ENCODE measurements at places on chromosomes 1 and 21.
A peak's percentile ranks its signal among the peaks of the same experiment; 100 is the strongest.

GRCh38 chr21:41373253-41373652 lies 11.4 kb downstream of the MX2 start:
- DNase-seq: no peak

GRCh38 chr1:230307213-230307612 lies 118.9 kb downstream of the PGBD5 start:
- no peak for DNase-seq

DNA sequence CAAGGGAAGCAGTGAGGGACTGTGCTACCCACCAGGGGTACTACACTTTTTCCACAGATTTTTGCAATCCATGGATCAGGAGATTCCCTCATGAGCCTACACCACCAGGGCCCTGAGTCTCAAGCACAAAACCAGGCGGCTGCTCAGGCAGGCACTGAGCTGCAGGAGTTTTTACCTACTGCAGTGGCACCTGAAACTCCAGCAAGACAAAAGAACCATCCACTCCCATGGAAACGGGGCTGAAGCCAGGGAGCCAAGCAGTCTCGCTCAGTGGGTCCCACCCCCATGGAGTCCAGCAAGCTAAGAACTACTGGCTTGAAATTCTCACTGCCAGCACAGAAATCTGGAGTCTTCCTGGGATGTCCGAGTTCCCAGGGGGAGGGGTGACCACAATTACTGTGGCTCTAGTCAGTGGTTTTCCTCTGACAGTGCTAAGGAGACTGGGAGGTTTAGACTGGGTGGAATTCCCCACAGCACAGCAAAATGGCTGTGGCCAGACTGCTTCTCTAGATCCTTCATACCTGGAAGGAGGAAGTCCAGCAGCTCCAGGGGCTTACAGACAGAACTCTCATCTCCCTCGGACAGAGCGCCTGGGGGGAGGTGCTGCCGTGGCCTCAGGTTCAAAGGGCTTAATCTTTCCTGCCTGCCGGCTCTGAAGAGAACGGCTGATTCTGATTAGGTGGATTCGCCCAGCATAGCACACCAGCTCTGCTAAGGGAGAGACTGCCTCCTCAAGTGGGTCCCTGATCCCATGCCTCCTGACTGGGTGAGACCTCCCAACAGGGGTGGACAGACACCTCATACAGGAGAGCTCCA lies 437.8 kb downstream of the LTN1 start:
- no peak for DNase-seq

GRCh38 chr1:119159966-119160365 lies 19.5 kb upstream of the WARS2 start:
- DNase-seq: no peak

DNA sequence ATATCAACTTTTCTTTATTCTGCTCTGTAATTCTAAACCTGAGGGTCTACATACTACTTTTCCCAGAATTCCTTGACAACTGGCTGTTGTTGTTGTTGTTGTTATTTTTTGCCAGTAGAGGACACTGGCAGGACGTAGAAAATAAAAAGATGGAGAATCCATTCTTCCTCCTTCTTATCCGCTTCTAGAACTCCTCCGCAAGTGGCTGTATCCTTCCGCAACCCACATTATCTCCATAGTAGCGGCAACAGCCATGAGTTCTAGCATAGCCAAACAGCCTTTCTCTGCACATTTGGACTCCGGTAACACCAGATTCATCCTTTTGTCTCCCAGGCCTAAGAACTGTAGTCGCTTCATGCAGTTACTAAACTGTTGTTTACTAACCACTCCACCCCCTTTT lies 91.1 kb upstream of the CACHD1 start:
- no peak for DNase-seq

GRCh38 chr1:166915042-166915441 lies 39.0 kb upstream of the TADA1 start:
- DNase-seq: no peak

DNA sequence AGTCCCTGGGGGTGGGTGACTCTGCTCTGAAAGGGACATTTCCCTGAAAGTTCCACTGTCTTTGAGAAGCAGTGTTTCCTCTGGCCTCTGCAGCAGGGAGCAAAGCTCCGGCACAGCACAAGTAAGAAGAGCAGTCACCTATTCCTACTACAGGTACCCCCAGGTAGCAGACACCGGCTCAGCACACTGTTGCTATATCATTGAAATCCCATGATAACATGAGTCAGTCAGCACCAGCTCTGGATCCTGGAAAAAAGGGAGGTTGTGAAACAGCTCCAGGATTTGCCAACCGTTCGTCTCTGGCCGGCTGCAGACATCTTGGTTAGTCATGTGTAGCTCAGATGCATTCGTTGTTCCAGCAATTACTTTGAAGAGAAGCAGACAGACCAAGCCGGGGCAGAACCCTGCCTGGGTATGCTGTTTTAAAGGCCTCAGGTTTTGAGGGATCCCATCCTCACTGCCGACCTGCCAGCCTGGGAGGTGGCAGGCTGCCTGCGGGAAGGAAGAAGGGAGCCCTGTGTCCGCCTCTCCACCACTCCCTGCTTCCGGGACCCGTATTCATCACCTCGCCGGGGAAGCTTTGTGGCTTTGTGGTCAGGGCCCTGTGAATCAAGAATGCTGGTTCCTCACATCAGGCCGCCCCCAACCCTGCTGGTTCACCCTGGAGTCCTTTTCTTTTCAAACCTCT lies 139.2 kb downstream of the CLIC6 start:
- peak; percentile 15 for DNase-seq

DNA sequence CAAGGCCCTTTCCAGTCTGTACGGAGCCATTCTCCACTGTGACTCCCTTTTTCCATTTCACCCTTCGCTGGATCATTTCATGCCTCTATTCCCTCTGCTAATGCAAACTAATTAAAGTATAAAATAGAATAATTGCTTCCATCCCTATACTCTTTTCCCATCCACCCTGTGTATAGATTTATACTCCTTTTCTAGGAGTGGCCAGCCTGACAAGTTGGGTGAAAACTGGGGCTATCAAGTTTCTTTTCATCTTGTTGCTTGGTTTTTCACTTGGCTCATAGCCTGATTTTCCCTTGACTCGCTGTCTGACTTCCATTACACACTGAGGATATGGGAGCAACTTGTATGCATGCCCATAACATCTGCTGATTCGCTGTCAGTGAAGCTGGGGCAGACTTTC lies 107.0 kb downstream of the PLXNA2 start:
- DNase-seq: no peak

DNA sequence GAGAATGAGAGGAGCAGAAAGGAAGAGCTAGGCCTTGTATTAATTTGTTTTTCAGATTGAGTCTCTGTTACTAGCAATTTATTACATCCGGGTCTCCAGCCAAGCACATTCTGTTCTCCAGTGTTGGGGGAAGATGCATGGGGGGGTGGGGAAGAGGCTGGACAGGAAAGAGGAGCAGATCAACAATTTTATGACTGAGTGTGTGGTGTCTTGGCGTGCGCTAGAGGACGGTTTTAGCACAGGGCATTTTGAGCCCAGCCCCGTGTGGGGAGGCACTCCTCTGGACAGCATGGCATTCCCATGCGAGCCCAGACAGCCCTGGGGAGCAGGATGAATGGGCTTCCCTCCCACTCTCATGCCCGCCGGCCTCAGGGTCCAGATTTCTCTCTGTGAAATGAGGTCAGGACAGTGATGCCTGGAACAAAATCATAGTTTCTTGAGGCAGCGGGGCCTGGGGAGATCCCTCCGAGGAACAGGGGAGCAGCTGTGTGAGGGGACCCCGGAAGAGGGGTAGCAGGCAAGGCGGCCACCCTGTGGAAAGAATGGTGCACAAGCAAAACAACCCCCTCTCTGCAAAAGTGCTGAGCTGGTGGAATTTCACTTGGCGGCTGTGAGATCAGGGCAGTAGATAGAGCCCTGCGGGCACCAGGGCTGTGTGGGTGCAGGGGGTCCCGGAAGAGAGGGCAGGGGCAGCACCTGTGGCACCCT lies 16.3 kb downstream of the SOX13 start:
- DNase-seq: no peak

DNA sequence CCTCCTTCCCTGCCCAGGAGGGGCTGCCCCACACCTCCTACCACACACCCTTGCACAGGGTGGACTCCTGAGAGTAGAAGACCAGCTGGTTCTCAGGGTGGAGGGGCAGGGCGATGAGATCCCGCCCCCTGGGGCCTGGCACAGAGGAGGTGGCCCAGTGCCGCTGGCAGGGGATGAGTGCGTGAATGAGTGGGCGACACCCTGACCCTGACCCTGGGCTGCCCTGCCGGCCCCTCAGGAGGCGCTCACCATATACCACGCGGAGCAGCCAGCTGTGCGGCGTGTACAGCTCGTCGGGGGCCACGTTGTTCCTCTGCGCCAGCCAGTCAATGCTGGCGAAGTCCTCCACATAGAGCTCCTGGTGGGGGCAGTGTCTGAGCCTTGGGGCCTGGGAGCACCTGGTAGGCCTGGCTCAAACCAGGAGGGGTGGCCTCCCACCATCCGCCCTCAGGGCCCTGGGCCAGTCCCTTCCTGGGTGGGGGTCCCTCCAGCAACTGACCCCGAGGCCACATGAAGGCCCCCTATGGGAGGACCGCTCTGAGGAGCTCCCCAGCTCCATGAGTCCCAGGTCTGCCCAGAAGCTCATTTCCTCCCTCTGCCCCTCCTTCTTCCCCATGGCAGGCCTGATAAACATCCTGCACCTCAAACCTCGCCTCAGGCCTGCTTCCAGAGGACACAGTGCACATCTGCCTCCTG lies 13.0 kb downstream of the LSS start:
- DNase-seq: no peak

- DNase-seq: no peak
Observed at GRCh38 chr1:205318231-205318991, 3.1 kb downstream of the NUAK2 start.

DNA sequence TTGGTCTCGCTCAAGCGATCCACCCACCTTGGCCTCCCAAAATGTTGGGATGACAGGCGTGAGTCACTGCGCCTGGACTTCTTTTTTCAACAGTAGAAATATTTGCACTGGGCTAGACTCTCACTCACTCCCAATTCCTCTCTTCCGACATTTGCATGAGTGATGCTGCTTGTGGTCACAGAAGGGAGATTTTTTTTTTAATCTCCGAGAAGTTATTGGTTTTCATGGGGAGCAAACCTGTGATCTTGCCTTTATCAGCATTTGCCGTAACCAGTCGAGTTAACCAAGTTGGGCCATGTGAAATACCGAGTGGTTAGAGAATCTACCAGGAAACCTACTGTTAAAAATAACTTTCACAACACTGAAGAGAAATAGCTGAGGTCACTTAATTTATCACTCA lies 21.1 kb downstream of the ERG start:
- DNase-seq: no peak

DNA sequence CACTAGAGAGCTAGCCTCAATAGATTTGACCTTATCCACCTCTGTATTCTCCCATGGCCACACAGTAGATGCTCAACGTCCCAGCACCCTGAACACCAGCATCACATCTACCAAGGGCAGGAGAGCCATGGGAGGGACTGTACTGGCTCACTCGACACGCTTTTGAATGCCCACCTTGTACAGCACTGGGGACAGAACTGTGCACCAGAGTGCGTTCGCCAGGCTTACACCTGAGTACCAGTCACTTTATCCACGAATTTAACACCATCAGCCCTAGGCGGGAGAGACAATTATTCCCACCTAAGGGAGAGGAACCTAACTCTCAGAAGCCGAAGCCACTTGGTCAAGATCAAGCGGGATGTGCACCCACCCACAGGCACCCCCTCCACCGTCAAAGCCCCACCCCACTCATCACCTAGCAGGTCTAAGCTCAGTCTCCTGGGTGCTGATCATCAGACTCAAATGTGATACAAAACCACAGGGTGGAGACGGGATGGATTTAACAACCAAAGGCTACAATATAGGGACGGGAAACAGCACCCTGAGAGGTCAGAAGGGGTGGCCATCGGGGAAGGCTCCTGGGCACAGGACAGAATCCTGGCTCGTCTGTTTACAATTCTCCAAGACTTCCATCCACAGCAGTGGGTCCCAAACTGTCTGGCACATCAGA lies 110.5 kb downstream of the GLIS1 start:
- no peak for DNase-seq

GRCh38 chr1:44108241-44108640 lies 10.4 kb upstream of the KLF17 start:
- DNase-seq: no peak

GRCh38 chr1:207328004-207328403 lies 6.5 kb downstream of the CD55 start:
- DNase-seq: no peak

GRCh38 chr1:232943679-232944252 lies 6.6 kb upstream of the NTPCR start:
- no peak for DNase-seq

DNA sequence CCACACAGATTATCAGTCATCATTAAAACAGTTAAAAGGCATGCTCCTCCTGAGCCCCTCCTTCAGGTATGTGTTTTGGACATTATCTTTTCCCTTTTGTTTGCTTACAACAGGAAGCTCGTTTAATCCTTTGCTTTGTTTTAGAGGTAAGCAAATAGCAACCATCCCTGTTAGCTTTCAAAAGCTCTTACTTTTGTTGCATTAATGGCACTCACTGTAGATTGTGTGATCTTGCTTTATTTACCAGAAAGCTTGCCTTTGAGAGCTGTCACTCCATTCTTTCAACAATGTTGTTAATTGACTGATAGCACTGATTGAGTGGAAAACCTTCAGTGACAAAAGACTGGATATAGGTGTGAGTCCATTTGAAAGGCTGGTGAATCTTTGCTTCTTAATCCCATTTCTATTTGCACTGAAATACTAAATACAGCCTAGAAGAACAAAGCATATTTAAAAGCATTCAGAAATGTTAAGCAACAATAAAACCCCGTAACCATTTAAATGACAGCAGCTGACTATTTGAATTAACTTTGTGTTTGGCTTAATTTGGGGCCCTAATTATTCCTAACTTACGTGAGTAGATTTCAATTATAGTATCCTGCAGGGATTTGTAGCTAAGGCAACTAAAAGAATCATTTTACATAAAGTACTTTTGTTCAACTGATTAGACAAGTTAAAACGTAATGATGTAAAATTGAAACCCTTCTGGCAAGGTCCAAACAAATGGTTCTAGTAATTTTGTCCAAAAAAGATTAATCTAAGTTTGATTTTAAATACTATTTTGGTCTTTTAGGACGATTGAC lies 48.3 kb downstream of the ADGRL2 start:
- DNase-seq: no peak

GRCh38 chr1:115189814-115190539 lies 100.7 kb upstream of the TSPAN2 start:
- DNase-seq: no peak

DNA sequence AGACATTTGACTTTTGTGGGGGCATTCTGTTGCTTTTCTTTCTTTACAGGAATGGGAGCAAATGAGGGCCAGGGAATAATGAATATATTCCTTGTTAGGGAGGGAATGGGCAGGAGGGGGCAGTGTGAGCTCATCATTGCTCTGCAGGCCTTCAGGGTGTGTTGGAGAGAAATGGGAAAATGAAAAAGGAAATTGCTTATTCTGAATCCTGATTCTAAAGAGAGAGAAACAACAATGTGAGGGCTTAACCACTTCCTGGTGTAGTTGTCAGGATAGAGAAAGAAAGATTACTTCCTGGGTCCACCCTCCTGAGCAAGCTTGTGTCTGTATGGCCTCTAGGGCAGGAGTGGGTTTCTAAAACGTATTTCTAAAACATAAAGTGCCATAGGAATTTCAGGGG lies 28.3 kb downstream of the VANGL2 start:
- DNase-seq: peak; percentile 10
